ENCODE measurements at places on chromosomes 16 and 17.

GRCh38 chr17:75913537-75914210, 9.0 kb upstream of the MRPL38 start:
- DNase-seq = no peak

GRCh38 chr16:65783709-65784474, 582.6 kb upstream of the CDH5 start:
- no peak for DNase-seq

DNA sequence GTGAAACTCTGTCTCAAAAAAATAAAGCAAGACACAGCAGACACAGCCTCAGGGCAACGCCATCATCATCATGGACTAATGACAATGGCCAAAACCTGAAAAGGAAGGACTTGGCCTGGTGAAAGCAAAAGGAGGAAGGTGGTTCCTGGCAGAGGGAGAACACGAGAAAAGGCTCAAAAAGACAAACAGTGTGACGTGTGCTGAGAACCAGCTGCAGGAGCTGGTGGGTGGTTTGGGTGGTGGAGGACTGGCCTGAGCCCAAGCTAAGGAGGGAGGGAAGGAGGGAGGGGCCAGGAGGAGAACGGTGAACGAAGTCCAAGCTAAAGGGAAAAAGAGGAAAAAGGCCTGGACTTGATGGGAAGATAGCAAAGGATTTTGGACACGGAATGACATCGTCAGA, 85.1 kb downstream of the SLC39A11 start:
- DNase-seq = no peak

DNA sequence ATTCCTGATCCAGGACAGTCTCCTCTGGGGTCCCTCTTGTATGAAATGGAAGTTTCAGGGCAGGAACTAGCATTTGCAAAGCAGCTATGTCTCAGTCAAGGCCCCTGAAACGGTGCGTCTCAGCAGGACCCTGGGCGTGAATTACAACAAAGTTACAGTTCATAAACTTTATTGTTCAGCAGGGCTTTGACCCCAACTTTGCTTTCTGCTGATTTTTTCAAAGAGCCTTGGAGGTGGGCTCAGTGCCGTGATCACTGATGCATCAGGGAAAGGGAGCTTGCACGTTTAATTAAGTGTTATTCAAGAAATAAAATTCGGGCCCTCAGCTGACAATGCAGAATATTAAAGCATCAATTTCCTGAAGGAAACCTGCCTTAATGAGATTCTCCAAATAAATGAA, 260.1 kb upstream of the C16orf82 start:
- no peak for DNase-seq

DNA sequence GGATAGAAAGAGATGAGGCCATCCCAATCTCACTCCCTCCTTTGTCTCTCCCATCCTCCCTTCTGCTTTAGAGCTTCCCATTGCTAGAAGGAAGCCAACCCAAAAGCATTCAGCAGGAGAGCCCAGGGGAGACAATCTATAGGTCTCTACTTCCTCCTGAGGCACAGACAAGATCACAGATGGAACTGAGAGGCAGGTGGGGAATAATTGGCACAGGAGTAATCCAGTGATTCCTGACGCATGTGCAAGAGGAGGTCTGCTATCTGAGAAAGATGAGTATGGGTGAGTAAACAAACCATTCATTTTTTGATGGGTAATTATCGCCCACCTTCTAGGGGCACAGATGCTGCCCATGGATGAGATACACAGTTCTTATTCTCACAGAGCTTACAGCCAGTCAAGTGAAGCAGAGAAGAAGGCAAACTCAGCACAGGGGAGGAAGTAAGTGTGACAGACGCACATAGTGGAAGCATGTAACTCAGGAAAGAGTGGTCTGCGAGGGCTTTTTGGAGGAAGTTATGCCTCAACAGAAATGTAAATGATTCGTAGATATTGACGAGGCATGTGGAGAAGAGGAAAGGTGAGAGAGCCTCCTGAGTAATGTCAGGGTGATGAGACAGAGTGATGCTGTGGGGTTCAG, 88.9 kb upstream of the HLF start:
- DNase-seq = no peak
